Stimulated activated CD4-positive, alpha-beta T cell treated with anti-CD3 and anti-CD28 coated beads, Interleukin-1b, Interleukin-23, amount 100 ng/mL, for 1 hour (primary cell): ENCODE measurements at places on chromosomes 7 and 10.

DNA sequence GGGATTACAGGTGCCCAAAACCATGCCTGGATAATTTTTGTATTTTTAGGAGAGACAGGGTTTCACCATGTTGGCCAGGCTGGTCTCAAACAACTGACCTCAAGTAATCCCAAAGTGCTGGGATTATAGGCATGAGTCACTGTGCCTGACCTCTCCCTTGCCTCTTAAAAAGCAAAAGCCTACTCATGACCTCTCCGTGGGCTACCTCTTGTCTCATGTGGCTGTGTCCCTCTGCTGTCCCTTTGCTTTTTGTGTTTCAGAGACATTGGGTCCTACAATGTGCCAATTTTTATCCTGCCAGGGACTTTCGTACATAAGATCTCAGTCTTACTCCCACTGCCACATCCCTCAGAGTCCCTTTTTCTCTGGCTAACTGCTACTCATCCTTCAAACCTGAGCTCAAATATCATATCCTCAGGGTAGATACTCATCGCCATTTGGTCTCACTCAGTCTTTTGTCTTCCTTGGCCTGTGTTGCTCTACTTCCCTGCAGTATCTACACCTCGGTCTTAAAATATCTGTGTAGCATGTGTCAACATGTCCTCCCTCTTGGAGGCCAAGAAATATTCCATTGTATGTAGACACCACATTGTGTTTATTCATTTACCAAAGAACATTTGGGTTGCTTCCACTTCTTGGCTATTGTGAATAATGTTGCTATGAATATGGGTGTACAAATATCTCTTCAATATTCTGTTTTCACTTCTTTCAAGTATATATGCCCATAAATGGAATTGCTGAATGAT, 465.0 kb upstream of the KLF6 start:
- DNase-seq: no peak

DNA sequence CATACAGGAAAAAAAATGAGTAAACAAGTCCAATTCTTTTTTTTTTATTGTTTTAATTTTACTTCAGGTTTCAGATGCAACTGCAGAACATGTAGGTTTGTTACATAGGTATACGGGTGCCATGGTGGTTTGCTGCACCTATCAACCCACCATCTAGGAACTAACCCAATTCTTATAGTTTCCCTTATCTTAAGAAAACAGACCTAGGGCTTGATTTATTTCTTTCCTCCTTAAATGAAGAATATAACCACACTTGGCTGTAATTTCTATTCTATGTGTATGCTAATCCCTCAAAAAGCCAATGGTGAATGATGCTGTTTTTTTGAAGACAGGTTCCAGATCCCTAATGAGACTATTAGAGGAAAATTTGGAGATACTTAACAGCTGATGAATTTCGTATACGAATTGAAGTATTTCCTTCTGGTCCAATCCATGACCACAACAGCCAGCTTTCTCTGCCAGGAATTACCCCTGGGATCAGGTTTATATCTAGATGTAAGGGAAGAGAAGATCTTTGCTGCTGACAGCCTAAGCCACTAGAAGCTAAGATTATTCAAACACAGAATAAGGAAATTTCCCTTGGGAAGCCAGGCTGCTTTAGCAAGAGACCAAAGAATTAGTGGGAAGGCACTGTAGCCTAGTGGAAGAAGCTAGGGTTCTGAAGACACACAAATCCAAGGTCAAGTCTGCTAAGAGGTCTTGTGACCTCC, 115.8 kb downstream of the INHBA start:
- DNase-seq: no peak

- no peak for DNase-seq
Observed at GRCh38 chr10:55063811-55064210, 262.8 kb upstream of the PCDH15 start.

- no peak for DNase-seq
Observed at GRCh38 chr10:14491811-14492210, 161.1 kb upstream of the FRMD4A start.

- no peak for DNase-seq
Observed at GRCh38 chr10:6671976-6672375, 91.9 kb upstream of the PRKCQ start.

- DNase-seq: no peak
Observed at GRCh38 chr7:114413761-114414155, 857 bp upstream of the FOXP2 start.

GRCh38 chr7:135390829-135391228, 119.1 kb downstream of the CNOT4 start:
- DNase-seq: no peak

DNA sequence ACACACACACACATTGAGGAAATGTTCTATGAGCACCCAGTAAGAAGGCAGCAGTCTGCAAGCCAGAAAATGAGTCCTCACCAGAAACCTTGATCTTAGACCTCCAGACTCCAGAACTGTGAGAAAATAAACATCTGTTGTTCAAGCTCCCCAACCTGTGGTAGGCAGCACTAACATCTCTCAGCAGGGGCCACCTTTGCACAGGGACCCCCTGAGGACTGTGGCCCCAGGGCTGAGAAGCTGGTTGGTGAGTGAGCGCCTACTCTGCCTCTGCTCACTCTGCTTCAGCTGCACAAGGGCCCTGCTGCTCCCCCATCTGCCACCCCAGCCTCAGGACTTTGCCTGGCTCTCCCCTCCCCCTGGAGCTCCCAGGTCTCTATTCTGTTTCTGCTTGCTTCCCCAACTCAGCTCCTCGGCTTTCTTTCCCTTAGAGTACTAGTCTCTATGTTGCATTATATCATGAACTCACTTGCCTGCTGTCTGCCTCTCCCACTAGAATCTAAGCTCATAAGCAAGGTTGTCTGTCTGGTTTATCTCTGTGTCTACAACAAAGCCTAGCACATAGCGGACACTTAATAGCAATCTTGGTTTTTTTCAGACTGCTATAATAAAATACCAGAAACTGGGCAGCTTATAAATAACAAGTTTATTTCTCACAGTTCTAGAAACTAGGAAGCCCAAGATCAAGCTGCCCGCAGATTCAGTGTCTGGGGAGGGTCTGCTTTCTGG, 40.4 kb upstream of the PRLHR start:
- no peak for DNase-seq

DNA sequence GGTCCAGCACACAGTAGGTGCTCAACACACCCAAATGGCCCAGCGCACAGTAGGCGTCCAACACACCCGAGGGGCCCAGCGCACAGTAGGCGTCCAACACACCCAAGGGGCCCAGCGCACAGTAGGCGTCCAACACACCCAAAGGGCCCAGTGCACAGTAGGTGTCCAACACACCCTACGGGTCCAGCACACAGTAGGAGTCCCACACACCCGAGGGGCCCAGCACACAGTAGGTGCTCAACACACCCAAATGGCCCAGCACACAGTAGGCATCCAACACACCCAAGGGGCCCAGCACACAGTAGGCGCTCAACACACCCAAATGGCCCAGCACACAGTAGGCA, 80.8 kb downstream of the FOXL3 start:
- DNase-seq: no peak

GRCh38 chr7:81045491-81046030, 126.7 kb upstream of the SEMA3C start:
- DNase-seq: no peak

GRCh38 chr10:97861097-97861750, 11.6 kb downstream of the GOLGA7B start:
- DNase-seq: no peak

DNA sequence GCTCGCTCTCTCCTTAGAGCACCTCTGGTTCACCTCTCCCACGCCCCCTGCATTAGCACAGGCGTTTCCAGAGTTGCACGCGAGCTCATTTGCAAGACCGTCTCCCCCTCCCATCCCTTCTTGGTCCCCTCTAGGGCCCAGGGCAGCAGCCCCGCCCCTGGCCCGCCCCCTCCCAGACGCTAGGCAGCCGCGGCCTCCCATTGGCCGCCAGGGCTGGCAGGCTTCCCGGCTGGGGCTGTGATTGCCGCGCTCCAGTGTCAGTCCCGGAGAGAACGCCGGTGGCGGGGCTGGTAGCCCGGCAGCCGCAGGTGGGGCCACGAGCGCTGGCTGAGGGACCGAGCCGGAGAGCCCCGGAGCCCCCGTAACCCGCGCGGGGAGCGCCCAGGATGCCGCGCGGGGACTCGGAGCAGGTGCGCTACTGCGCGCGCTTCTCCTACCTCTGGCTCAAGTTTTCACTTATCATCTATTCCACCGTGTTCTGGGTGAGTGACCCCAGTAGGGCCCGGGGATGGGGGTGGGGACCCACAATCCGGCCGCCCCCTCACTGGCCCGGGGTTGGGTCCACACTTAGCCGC, at the start of gene TSPAN15:
TSPAN15 (plus strand) TSS at position 257 of the 575 bp plus-strand sequence; CDS start at position 387, 130 bp downstream.
- DNase-seq: peak; percentile 58

GRCh38 chr7:70573071-70573661, 558.8 kb upstream of the GALNT17 start:
- DNase-seq: no peak

GRCh38 chr7:50696810-50697582, 85.7 kb downstream of the GRB10 start:
- DNase-seq: no peak

DNA sequence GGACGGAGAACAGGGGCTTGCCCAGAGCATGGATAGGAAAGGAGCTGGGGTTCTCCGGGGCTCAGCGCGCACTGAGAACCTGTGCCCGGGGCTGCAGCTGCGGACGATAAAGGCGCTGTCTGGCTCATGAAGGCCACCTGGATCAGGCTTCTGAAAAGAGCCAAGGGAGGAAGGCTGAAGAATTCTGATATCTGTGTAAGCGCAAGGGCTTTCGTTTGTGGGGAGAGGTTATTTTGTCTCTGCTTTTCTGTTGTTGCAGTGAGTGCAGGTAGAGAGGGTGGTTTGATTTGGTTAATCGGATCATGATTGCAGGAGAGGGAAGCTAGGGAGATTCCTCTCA, 250.5 kb downstream of the NSUN6 start:
- no peak for DNase-seq

- DNase-seq: no peak
Observed at GRCh38 chr10:48632166-48632565, 27.3 kb upstream of the ARHGAP22 start.

DNA sequence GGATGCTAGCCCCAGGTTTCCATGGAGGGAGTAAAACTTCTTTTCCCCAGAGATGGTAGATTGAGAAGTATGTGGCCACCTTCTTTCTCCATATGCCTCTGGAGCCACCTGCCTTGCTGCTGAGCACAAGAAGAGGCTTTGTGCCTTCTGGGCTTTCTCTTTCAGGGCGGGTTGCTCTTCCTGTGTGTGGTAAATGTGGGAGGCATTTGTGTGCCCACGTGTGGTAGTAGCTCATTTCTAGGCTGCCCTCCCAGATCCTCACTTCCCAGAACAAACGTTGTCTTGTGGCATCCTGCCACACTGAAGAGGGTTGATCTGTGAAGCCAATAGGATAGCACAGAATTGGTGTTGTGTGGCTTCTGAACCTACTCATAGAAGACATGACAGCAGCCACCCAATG, 342.0 kb upstream of the PODXL start:
- DNase-seq: no peak

- no peak for DNase-seq
Observed at GRCh38 chr7:137667633-137668387, 179.0 kb downstream of the DGKI start.

- no peak for DNase-seq
Observed at GRCh38 chr10:100829933-100830727, 82.6 kb upstream of the SLF2 start.

DNA sequence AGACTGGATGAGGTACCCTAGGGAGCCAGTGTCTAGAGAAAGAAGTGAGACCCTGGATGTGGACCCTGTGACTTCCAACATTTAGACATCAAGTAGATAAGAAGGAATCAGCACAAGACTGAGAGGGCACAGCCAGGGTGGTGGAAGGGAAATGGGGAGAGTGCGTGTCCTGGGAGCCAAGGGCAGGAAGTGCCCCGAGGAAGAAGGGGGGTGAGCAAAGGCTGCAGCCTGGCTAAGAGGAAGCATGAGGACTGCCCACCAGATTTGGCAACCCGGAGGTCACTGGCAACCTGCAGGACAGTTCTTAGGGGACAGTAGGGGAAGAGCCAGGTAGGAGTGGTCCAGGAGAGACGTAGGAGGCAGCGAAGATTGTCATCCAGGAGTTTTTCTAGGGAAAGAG, 14.8 kb downstream of the COL13A1 start:
- no peak for DNase-seq

GRCh38 chr10:28378986-28379585, 76.2 kb upstream of the MPP7 start:
- no peak for DNase-seq

GRCh38 chr7:158315881-158316280, 271.7 kb downstream of the PTPRN2 start:
- no peak for DNase-seq

DNA sequence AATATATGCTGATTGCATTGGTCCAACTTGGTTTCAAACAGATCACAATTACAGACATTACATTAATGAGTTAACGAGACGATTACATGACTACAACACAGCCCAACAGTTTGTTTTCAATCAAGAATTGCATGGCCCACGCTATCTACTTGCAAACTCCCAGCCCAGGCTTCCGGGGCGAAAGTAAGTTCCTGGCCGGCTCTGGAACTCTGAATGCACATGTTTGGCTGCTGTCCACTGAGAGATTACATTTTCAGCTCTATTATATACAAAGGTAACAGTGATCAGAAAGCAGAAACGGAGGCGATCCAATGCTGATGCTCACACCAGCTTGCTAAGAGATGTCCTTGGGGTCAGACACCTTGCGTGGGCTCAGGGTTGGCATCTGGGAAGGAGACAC, 206.3 kb downstream of the FANK1 start:
- DNase-seq: no peak

- DNase-seq: no peak
Observed at GRCh38 chr7:72097226-72097625, 314.9 kb downstream of the CALN1 start.

DNA sequence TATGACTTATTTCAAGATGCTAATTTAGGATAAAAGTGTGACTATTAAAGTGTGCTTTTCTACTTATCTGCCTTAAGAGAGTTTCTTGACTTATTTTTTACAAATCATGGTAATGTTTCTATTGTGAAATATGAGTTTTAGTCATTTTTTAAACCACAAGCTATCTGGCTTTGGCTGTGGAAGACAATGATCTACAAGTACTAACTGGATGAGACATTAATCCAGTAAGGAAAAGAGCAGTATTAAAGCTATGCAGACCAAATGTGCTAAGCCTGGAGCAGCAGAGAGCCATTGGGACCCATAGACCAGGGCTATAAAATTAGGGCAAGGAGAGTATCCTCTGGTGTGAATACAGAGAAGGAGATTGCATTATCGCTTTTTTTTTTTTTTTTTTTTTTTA, 92.4 kb downstream of the SEMA3A start:
- DNase-seq: no peak

DNA sequence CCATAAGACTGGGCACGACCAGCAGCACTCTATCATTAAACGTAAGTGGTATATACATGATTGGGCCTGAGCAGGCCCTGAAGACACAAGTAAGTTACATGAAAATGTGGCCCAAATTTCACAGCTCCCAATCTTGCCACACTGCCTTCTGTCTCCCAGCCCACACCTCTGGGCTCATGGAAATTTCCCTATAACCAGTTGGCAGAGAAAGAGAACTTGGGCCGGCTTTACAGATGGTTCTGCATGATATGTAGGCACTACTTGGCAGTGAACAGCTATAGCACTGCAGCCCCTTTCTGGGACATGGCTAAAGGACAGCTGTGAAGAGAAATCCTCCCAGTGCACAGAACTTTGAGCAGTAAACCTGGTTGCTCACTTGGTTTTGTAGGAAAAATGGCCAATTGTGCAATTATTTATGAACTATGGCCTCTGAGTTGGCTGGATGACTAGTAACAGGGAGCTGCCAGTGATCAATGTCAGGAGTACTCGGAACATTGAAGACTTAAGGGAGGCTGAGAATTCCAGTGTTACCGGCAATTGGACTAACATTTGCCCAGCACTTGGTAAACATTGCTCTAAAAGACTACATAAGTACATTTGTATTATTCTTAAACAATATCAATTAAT, 1006.6 kb upstream of the LRRN3 start:
- DNase-seq: no peak
